ENCODE measurements at places on chromosomes 3 and 15.

- DNase-seq = no peak
These were observed 16.7 kb upstream of the BFSP2 start for GRCh38 chr3:133383175-133383574.

GRCh38 chr3:29466442-29466841 lies 185.6 kb downstream of the RBMS3 start:
- no peak for DNase-seq

GRCh38 chr3:4945324-4945723 lies 33.9 kb upstream of the BHLHE40 start:
- DNase-seq = no peak

GRCh38 chr3:123737168-123737567 lies 147.0 kb downstream of the MYLK start:
- DNase-seq = no peak

- no peak for DNase-seq
These were observed 92.9 kb downstream of the UBE3A start for GRCh38 chr15:25345943-25346342.

DNA sequence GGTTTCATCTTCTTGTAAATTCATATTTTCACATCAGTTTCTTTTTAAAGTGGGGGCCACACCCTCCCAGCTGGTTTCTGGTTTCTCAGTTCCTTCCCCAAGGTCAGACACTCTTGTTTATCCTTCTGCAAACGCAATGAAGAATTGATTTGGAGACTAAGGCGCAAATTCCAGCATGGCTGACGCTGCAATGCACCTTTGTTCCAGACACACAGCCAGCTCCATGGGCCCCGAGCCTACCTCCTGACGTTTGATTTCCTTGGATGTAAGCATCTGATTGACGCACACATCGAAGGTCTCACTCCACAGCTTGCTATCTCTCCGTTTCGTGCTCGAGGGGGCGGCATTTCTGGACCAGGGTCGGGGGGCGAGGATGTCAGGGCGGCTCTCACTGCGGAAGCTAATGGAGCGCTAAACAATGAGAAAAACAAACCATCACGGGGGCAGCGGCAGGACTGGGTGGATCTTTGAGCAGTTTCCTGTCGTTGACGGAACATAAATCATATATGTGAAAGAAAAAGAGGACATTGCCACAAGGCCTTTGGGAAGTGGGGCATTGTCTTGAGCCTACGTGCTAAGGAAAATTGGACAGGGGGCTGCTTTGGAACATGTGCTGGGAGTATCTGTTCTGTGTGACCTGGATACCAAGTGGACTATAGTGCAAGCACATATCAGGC lies 46.9 kb downstream of the ARHGEF3 start:
- no peak for DNase-seq

DNA sequence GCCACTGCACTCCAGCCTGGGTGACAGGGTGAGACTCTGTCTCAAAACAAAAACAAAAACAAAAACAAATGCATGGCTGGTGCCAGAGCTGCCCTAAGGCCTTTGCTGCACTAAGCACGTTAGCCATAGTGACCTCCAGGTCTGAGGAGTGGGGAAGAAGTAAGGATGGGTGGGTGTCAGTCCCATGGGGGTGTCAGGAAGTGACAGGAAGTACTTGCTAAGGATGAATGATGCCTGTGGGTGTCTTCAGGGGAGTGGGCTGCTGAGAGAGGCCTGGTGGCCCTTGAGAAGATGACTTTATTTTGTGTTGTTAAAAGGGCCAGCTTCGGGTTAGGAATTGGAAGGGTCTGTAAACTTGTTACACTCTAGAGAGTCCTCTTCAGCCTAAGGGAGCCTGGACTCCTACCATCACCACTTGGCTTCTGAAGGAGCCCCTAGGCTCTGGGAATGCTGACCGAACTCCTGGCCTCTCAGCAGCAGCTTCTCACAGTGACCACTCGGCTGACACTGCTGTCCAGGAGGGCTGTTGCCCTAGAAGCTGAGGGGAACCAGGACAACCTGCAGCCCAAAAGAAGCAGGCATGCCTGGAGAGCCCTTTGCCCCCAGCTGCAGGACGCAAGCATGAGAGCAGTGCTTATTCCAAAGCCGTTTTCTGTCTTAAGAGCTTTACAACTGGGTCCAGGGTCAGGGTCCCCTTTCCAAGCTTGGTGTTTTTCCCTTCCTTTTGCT lies 116.4 kb downstream of the MYLK start:
- DNase-seq = no peak

DNA sequence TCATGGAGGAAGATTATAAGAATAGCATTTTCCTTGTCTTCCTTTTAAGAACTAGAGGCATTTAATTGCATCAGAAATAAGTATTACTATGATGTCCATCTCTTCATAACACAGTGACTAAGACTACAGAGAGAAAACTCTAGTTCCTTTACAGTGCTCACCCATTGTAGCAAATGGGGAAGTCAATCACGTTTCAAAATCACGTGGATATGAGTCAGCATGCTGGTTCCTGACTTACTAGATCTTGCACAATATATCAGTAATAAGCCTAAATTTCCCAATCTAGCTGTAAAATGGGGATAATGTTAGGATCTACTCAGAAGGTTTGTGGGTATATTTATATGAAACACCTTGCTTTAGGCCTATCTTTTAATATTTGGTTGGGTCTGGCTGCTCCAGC lies 254.8 kb upstream of the EOMES start:
- no peak for DNase-seq

DNA sequence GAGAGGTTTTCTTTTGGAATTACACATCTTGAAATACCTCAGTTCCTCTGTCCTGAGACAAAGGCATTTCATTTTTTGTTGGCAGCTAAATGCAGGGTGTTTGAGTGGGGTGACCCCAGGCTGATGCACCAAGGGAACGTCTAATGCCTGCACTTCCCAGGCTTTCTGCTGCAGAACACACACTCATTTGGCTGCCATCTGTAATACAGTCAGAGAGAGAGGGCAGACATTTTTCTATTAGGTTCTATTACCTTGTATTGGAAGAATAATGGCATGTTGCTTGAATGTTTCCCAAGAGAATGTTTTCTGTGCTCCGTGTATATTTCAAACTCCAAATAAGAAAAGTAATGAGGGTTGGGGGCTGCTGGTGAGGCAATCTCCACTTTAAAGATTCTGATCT lies 87.1 kb downstream of the PTPRG start:
- no peak for DNase-seq

- no peak for DNase-seq
These were observed 119.3 kb upstream of the AGBL1 start for GRCh38 chr15:85960381-85960780.

GRCh38 chr3:38720465-38720864 lies 71.0 kb upstream of the SCN5A start:
- no peak for DNase-seq

GRCh38 chr3:128297401-128298138 lies 144.3 kb downstream of the EEFSEC start:
- no peak for DNase-seq

DNA sequence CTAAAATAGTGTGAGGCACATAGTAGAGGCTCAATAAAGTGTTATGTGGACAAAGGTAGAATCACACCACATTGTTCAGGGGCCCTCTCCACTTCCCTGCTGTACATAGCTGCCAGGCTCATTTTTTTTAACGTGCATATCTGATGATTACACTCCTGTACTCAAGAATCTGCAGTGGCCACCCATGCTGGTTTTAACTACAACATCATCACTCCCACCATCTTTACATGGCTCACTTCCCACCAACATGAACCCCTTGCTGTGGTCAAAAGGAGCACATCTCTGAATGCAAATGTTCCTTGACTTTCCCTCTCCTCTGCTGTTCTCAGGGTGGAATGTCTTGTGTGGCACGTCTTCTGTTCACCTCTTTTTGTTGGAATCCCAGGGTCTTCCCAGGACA lies 76.7 kb downstream of the FEM1B start:
- DNase-seq = no peak

DNA sequence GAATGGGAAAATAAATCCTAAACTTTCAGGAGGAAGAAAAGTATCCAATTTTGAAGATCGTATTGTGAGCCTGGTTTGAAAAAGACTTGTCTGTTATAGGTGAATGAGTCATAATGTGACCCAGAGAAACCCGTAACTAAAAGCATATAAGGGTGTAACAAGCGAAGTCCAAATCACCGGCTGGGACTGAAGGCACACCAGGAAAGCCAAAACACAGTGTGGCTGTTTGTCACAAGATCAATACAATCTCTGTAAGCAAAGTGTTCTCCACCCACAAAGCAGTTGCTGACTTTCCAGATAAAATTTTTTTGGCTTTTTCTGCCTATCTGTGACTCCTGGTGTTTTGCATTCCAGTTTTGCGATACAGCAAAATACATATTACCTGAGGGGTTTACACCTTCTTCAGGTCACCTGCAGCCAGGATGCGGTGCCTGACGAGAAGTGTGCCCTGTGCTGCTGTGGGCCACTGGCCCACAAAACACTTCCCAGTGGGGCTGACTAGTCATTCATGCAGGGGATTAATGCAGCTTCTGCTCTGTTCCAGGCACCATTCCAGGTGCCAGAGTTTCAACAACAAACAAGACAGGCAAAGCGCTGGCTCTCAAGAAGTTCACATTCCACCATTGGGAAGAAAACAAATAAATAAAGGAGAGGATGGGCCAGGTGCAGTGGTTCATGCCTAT lies 14.4 kb downstream of the HES1 start:
- no peak for DNase-seq
